Ascending aorta (tissue), 2 donors: ENCODE measurements at places on chromosomes 1 and 21. TPM values are rescaled to one million over a fixed set of nuclear protein-coding genes. Genes with fewer than 3 reads are reported as not detected.

Gene OR2G6
- total RNA-seq: not detected

Gene CATSPERE
- total RNA-seq: not detected

- peak; percentile 39 for DNase-seq
Measured at GRCh38 chr1:30381671-30382365, 341.6 kb downstream of the MATN1 start.

DNA sequence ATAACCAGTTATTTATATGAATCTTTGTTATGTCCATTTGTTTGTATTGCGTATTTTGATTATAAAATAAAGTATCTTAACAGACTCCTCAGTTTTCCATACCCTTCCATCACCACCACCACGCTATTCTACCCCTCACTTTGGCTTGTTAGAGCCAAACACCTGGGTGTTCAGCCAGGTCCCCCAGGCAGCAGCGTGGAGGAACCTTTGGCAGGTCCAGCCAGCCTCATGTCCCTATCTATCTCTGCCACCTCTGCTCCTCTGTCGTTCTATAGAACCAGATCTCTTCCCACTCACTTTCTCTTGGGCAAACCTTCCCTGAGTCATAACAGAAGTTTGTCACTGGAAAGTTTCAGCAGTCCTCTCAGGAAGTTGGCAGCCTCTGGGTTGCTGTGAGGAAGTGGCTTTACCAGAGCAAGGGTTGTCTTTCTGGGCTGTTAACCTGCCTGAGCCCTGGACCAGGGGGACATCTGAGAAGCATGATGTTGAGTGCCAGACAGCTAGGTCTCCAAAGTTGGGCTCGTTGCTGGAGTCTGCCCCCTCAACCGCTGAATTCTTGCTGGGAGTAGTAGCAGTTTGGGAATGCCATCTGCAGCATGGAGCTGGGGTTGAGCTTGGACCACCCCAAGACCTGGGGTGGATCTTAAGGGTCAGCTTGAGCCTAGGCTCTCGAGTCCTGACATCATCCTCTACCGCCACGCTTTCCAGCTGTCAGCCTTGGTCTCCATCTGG is 996 bp upstream of the SH3BGRL3 start:
- no peak for DNase-seq

GRCh38 chr1:186679924-186680244 is 339 bp downstream of the PTGS2 start:
- no peak for DNase-seq

- peak; percentile 30 for DNase-seq
Measured at GRCh38 chr1:226126824-226127569, 59.5 kb downstream of the ACBD3 start.

- no peak for DNase-seq
Measured at GRCh38 chr1:89261926-89262515, 10.6 kb downstream of the GBP5 start.

- no peak for DNase-seq
Measured at GRCh38 chr1:113659556-113659955, 99.7 kb downstream of the PHTF1 start.

DNA sequence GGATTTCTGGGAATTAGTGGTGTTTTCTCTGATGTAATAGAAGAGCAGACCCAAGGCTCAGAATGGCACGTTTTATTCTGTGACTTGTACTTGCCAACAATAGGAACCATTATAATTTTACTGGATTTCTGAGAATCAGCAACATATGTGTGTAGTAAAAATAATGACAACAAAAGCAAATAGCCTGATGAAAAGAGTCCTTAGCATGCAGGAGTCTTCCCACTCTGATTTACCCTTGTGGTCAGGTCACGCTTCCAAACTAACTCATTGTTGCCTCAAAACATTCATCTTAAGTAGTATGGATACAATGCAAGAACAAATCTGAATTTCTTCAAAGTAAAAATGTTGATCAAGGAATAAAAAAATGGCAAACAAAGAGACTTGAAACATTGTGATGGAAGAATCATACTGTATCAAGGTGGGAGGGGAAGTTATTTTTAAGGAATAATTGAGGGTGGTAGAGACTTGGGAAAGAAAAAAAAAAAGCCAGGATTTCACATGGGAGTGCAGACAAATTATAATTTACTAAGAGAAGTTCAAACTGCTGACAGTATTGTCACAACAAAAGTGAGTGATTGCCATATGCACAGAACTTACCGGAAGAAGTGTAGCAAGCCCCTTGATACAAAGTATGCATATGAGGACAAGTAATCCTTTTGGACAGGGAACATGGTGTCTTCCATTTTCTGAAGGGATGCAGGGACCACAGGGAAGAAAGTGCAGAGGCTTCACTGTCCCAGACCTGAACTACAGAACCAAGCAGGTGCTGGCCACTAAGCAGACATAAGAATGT is 31.2 kb upstream of the RGL1 start:
- no peak for DNase-seq

DNA sequence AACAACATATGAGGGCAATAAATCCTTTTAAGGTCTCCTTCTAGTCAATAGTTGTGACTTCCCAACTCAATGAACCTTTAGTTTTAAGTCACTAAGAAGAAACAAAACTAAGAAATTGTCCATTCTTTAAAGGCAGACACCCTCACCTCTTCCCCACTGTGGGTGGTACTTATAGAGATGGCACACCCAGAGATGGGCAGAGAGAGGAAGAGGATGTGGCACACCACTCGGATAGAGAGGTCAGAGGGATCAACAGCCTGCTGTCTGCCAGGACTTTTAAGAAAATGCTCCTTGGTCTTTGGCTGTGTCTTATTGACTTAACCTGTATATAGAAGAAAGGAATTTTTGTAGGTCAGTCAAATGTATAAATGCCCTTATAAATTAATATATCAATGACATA is 45.1 kb downstream of the FASLG start:
- no peak for DNase-seq

DNA sequence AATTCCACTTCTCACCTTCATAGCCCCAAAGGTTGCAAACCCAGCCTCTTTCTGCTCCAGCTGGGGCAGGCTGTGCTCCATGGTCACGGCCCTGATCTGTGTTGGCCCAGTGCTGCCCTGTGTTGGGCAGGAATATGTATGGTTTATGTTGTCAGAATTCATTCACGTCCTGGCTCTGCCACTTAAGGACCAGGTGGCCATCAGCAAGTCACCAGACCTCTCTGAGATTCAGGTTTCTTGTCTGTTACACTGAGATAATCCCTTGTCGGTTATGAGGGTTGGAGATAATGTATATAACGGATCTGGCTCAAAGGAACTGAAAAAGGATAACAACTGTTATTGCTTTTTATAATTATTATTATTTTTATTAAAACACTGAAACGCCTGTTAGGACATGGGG is 39.1 kb upstream of the SELENON start:
- no peak for DNase-seq

DNA sequence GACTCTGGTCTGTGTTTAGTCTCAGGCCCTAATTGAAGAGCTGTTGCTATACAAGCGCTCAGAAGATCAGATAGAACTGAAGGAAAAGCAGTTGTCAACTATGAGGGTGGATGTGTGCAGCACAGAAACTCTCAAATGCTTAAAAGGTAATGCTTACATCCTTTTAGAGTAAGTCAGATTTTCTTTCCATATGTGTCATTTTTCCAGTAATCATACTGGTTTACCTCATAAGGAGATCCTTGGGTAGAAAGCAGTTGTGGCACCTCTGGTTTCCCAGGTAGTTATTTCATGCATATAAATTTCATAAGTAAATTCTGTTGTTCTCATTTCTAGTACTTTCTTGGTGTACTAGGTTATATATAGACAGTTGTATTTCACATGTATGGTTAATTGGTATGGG is 43.0 kb upstream of the TARS2 start:
- DNase-seq: no peak

GRCh38 chr21:27314131-27314530 is 347.2 kb upstream of the ADAMTS5 start:
- no peak for DNase-seq
